ENCODE measurements at places on chromosomes 3 and 15.
A peak's percentile ranks its signal among the peaks of the same experiment; 100 is the strongest.

DNA sequence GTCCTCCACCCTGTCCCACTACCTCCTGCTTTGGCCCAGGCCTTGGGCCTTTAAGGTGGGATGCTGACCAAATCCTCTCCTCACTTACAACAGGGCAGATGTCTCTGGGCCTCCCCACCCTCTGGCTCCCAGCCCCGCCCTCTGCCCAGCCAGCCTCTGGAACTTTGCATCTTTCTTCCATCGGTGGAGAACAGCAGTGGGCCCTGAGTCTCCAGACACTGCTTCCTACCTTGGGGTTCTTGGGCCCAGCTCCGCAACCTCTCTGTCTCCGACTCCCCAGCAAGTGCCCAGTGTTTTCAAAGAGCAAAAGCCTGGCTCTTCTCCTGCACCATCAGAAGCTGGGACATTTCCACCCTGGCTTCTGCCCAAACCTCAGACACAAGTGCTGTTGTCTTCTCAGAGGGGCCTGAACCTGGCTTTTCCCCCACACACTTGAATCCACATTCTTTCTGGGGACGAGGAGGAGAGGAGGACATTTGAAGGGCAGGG lies 33.1 kb downstream of the MRAS start:
- DNase-seq = no peak

DNA sequence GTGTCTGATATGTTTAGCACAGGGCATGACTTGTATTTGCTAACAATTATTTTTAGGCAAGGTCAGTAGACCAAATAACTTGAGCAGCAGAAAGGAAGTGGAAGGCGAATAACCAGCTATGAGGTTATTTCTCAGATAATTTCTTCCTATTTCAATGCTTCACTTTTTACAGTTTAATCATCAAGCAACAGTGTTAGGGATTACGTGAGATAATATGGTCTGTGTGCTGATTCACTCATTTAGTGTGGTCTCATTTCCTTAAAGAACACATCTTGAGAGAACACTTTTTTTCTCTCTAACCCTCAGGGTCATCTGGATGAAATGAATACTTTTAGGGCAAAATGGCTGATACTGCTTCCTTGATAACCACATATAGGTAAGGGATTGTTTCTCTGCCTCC lies 126.0 kb upstream of the CCNL1 start:
- DNase-seq = no peak

- DNase-seq = peak; percentile 34
These were observed 67.8 kb upstream of the SLC24A5 start for GRCh38 chr15:48052946-48053345.

DNA sequence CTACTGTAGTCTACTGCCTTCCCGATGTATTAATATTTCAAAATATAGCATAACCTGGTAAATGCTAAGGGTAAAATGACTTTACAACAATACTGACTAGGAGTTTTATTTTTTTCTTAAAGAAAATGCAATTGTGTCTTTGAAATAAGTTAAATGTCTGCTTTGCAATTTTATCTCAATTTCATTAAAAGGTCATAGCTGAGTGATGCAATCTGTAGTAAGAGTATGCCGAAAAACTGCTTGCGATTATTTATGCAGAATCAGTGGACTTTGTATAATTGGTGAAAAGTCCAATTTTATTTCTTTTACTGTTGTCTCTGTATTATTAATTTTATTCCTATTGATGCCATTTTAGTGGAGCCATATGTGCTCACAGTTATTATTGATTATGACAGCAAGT lies 1143.6 kb upstream of the EPHA6 start:
- no peak for DNase-seq

GRCh38 chr3:38116471-38117162 lies 20.3 kb downstream of the ACAA1 start:
- no peak for DNase-seq

- DNase-seq = peak; percentile 29
These were observed 178.6 kb upstream of the TRIM42 start for GRCh38 chr3:140499114-140499757.

DNA sequence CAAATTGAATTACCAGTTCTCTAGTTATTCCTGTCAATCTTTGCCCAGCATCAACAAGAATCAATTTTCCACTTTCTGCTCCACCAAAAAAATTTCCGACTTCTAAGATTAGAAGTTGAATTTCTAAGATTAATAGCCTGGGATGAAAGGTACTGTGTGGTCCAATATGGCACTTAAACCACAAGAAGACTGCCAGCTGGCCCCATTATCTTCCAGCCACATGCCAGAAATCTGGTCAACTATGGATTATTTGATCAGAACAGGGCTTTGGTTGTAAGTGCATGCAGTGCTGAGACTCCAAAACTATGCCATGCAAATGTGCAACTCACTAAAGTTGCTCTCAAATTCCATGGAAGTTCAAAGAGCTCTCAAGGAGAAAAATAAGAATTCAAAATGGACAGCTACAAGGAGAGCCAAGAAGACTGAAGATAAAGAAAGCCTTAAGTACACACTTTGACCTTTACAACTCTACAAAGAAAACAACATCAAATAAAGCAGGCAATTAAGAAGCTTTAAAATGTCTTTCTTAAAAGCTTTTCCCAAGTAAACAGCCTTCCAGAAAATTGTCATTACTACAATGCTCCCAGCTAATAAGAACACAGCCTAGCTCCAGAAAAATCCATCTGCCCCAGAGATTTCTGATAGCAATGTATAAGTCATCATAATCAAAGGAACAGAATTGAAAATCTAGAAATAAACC lies 64.2 kb downstream of the ST3GAL6 start:
- DNase-seq = no peak

GRCh38 chr3:17539436-17539835 lies 203.0 kb downstream of the TBC1D5 start:
- DNase-seq = no peak

GRCh38 chr15:67803996-67804843 lies 21.1 kb upstream of the SKOR1 start:
- no peak for DNase-seq

DNA sequence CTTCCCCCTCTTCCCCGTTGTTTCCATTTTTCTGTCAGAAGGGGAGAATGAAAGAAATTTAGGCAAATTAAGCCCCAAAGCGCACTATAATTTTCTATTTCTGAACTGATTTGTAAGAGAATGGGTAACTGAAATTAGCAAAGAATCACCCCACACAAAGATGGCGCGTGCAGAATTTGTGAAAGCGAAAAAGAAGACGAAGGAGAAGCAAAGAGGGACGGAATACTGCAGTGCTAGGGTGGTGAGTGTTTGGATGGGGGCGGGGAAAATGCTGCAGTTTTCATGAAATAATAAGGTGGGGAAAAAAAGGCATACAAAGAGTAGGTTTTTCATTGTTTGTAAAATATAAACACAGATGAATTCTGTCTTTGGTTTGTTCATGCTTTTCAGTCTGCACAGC lies 4.6 kb upstream of the CTNNB1 start:
- no peak for DNase-seq

- DNase-seq = peak; percentile 52
These were observed 681.3 kb downstream of the ROBO1 start for GRCh38 chr3:79086514-79086913.
